ENCODE measurements at places on chromosomes 5 and 9. TPM values are rescaled to one million over a fixed set of nuclear protein-coding genes. Genes with fewer than 3 reads are reported as not detected.
A peak's percentile ranks its signal among the peaks of the same experiment; 100 is the strongest.

- DNase-seq = no peak
Measured at GRCh38 chr9:128505414-128505765, 871 bp downstream of the GLE1 start.

DNA sequence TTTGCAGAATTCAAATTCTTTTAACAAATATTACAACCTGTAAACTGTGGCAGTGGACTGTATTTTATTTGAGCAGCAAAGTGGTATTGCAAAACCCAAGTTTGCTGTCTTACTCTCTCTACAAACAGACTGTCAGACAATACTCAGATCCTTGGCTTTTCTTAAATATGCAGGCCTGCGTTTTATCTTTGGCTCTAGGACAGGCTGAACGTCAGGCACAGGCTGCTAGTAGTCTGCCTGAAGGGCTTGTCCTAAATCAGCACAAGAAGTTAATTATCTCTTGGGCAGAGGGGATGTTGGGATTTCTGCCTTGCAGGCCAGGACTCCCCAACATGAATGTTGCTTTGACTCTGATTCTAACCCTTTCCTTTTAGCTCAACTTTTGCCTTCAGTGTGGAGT, 147.5 kb downstream of the SLIT3 start:
- no peak for DNase-seq

- DNase-seq = no peak
Measured at GRCh38 chr9:125888211-125888610, 141.0 kb downstream of the PBX3 start.

DNA sequence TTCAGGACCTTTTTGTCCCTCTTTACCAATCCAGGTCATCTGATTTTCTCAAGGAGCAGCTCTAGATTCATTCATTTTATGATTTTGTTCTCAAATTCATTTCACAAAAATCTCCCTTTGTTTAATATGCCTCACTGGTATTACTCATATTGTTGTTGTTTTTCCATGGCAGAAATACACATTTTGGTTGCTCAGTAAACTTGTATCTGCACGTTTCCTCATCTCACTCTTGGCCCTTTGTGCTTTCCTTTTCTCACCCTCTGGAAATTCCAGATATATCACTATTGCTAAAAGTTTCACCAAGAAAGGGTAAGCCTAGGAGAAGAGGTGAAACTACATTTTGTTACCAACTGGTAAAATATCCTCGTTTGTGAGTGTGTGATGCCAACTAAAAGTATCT, 14.8 kb downstream of the ASPN start:
- DNase-seq = no peak

- peak; percentile 56 for DNase-seq
Measured at GRCh38 chr9:129624168-129624759, 1.7 kb upstream of the NTMT1 start.

- DNase-seq = no peak
Measured at GRCh38 chr5:132627470-132627869, 30.5 kb upstream of the IL13 start.

NRG2 gene
- total RNA-seq = not detected

CMBL gene
- 0.59 TPM for total RNA-seq

PCDHGB6 gene
- total RNA-seq = not detected

PIP5K1B gene
- total RNA-seq = 0.47 TPM

- peak; percentile 52 for DNase-seq
Measured at GRCh38 chr5:143355710-143356109, 47.8 kb downstream of the NR3C1 start.

DNA sequence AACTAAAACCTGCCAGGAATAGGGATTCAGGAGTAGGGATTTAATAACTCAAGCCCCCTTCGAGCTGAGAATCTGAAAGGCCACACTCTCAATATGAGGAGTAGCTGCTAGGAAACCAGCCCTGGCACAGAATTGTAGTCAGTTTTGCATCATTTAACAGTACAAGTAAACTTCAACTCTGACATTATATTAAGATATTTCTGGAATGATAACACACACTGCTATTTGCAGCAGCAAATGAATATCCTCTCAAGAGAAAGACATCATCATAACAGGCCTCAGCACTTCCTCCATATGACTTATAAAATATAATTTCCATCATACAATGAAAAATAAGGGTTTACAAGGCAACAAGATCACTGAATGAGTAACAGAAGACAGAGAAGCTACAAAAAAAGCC, 138.2 kb upstream of the RFX3 start:
- DNase-seq = no peak

DNA sequence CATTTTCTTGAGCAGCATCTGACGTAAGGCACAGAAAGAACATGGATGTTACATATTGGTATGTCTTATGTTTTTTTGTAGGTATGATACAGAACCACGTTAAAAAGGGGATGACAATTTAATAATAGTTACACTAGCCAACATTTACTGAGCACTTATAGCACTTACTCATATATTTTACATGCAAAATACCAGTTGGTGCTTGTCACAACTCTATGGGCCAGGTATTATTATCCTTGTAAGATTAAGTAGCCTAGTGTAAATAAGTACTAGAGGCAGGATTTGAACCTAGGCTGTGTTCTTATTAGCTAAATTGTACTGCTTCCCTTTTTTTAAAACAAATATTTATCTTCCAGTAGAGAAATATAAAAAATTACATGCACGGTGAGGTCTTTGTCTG, 83.5 kb downstream of the RANBP17 start:
- DNase-seq = no peak

GRCh38 chr5:91070761-91071550, 312.2 kb downstream of the ARRDC3 start:
- no peak for DNase-seq

KIF2A gene
- 114 TPM for total RNA-seq

DNA sequence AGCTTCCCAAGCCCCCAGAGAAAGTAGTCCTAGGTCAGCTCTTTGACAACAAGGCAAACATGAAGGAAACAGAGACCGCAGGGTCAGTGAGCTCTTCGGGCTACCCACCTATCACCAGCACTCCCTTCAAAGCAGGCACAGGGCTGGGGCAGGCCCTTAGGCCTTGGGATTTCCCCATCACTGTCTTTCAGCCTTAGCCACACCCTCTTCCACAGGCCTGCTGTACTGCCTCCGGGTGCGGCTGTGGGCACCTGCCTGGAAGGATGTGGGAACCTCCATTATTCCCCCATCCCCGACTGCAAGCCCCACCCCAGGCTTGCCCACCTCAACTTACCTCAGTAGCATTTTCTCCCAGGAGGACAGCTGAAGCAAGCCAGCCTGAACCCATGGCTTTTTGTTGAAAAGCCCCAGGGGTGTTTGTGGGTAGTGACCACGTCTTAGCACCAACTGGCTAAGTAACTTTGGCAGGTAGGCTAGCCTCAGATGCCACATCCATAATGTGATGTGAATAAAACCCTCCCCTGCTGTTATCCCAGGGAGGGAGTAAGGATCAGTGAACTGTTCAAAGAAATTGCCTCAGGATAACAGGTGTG, 100.2 kb downstream of the PIK3R1 start:
- DNase-seq = peak; percentile 36

DNA sequence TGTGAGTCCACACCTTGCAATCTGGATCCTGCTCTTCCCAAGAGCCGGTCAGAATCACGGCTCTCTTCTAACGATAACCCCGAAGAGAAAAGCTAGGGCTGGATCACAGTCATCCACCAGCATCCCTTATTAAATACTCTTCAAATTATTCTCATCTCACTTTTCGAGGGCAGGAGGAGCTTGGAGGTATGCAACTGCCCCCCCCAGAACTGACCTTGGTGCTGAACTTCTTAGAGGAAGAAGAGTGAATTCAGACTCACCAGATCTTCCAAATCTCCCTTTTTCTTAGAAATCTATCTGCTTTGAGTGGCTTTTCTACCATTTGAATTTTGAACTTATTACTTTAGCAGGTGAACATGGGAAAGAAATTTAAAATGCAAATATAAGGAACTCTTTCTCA, 75.7 kb downstream of the MED10 start:
- DNase-seq = no peak

PFN3 gene
- not detected for total RNA-seq

DNA sequence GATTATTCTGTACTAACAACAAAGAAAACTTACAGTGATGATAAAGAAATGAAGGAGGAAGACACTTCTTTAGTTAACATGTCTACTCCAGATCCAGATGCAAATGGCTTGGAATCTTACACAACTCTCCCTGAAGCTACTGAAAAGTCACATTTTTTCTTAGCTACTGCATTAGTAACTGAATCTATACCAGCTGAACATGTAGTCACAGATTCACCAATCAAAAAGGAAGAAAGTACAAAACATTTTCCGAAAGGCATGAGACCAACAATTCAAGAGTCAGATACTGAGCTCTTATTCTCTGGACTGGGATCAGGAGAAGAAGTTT, 67.9 kb downstream of the VCAN start:
- DNase-seq = no peak

ADCY2 gene
- not detected for total RNA-seq

DNA sequence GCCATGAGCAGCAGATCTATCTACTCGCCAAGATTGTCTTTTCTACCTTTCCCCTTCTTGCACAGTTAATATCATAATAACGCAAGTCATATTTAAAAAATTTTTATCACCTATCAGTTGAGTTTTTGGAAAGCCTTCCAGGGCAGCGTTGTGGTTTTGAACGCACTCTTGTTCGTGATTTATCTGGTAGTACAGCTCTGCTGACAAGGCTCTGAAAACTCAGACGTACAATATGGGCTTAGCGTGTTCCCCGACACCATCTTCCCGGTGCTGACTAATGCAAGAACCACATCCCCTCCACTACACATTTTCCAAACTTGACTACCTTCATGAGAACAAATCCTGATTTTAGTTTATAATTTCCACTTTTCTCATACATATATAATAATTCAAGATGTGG, 1.6 kb upstream of the NFIL3 start:
- DNase-seq = no peak

- no peak for DNase-seq
Measured at GRCh38 chr9:29969408-29969807, 2396.1 kb upstream of the C9orf72 start.

DNA sequence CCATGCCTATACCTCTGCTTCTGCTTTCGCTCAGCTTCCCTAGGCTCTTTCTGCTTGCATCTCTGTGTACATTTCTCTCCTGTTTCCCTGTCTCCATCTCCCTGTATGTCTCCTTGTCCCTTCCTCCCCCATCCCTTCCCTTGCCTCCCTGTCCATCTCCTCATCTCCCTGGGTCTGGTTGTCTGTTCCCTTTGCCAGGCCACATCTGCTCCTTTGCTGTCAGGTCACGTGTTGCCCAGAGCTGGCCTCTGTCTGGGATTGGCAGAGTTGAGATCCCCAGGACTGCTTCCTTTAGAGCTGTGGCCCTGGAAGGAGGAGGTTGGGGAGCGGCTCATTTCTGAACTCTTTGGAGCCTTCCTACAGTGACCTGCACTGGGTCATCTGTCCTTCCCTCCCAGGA, 31.8 kb upstream of the PTGS1 start:
- no peak for DNase-seq

DNA sequence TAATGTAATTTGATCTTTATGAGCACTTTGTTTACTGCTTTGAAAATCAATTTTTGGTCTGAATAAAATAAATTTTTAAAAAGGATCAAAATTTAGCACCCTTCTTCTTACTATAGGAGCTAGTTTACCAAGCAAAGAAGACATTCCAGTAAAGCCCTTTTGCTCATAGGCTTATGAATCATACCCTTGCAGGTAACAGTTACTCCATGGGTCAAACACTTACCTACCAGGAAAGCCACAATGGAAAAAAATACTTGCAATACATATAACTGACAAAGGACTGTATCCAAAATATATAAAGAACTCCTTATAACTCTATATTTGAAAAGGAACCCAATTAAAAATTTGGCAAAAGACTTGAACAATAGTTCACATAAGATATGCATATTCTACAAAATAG, 66.6 kb downstream of the SHOC1 start:
- no peak for DNase-seq

DNA sequence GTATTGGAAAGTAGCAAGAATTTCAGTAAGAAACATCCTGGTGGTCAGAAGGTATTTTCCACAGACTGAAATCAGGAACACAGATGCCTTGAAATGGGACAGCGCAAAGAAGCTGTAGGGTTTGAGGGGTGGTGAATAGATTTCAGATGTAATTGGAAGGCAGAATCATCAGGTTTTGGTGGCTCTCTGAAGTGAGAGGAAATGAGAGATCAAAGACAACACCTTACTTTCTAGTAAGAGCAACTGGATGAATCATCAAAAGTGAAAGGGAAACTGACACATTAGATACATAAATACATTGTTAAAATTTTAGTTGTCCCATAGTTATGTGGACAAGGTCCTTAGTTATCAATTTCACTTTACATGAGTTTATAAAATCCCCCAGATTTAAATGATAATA, 188.2 kb upstream of the SLC27A6 start:
- DNase-seq = no peak

GRCh38 chr9:133813749-133814585, 75.8 kb upstream of the SARDH start:
- DNase-seq = no peak

CEL gene
- total RNA-seq = 0.37 TPM

DNA sequence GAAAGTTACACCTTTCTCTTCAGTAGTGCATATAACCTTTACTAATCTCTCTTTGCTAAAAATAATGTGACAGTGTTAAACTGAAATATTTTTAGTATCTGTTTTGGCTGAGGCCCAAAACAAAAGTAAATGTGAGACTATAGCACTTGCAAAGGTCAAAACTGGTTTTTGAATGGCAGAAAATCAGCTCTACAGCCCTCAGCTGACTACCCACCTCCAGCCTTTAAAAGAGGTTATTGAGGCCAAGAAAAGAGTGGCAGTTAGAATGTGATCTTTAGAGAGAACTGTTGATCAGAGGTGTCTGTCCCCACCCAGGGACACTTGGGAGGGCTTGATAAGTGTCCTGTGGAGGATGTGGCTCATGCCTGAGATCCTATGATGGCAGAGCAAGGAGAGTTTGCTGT, 30.9 kb downstream of the PRKACG start:
- no peak for DNase-seq
